Activated CD4-positive, alpha-beta T cell treated with anti-CD3 and anti-CD28 coated beads for 24 hours (primary cell): ENCODE measurements at places on chromosomes 4 and X.

- no peak for DNase-seq
Measured at GRCh38 chrX:136275553-136275952, 24.4 kb upstream of the MAP7D3 start.

- no peak for DNase-seq
Measured at GRCh38 chr4:177093964-177094363, 215.7 kb upstream of the NEIL3 start.

DNA sequence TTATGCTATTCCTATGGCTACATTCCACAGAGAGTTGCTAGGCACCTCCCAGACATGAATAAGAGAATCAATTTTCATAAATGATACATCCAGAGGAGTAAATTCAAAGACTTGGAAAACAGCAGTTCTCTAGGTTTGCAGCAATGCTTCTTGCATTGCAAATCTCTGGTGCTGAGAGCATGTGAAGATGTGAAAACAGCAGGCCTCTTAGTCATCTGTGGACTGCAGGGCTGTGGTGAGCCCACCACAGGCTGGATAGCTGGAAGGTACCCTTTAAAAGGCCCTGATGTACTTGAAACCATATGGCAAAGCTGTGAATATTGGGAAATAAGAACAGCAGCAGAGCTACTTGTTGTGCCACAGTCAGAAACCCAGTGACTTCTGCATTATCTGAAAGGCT is 2135.9 kb downstream of the ARAP2 start:
- DNase-seq = no peak

DNA sequence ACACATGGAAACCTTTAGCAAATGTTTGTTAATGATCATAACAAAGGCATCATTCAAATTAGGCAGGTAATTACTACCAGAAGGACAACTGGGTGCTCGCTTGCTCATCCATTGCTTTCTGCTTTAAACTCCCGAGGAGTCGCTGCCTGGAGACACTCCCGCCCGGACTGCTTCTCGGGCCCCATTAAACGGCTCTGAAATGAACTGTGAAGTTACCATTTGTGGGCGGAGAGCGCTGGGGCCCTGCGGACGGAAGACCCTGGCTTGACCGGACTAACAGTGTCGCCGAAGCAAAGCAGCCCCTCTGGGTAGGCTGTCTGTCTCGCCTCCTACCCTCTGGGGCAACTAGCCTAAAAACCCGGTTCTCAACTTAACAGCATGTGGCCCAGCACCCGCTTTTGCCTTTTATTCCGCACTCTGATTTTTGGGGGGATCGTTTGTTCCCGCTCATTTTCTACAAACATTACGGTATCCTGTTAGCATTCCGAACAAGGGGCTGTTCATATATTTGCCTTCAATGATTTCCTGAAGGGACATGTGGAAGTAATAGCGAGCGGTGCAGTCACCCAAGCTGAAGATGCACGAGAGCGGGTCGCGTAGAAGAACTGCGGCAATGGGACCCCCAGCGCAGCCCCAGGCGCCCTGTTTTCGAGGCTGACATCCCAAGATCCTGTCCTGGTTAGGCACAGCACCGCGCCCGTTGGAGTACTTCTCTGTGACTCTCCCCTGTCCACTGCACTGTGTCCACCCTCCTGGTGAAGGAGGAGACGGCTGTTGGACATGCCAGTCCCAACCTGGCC is 1.6 kb upstream of the PDGFRA start:
- no peak for DNase-seq

GRCh38 chrX:130086447-130087206 is 23.7 kb downstream of the ELF4 start:
- no peak for DNase-seq

DNA sequence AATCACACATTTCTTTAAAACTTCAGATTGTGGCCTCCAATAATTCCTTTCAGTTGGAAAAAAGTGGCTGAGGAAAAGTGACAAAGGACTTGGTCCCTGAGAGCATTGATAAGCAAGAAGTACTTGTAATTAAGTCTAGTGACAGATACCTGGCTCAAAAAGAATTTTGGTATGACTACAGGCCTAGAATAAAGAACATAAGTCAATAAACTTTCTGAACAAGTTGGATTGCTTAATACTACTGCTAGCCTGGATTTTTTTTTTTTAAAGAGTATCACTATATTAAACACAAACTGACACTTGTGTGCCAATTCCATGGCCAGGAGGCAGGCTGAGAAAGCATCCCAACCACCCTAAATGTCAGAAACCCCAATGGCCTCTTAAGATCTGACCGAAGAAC is 49.3 kb upstream of the PDGFC start:
- no peak for DNase-seq

- DNase-seq = no peak
Measured at GRCh38 chr4:169861593-169861992, 103.8 kb upstream of the HPF1 start.
